ENCODE measurements at places on chromosomes 3 and 15.

- DNase-seq = no peak
Observed at GRCh38 chr3:108051005-108051404, 39.8 kb downstream of the CD47 start.

DNA sequence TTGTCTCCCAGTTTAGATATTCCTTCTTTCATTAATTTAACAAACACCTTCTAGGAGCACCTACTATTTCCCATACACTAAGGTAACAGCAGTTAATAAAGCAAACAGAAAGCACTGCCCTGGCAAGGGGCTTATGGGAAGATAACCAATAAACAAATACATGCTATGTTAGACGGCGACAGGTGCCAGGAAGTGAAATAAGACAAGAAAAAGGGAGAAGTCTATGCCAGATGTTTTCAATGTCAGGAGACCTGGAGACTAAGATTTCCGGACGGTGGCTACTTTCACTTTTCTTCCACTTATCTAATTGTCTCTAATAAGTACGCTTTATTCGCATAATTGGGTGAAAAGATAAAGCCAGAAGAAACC is 32.5 kb upstream of the ZNF445 start:
- DNase-seq = no peak

DNA sequence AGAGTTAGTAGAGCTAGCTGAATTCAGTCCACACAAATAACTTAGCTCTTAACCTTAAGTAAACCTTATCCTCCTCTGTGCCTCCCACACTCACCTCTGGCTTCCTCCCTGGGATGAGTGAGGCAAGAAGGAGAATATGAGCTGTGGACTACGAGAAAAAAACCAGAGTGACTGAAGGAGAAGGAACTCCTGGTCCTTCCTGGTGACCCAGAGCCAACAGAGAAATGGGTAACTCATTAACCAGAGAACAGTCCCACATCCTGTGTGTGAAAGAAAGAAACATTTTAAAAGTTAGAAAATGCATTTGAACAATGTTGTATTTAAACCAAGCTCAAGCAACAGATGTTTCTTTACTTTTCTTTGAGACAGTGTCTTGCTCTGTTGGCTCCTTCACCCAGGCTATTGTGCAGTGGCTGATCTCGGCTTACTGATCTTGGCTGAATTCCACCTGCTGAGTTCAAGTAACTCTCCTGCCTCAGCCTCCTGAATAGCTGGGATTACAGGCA is 27.5 kb upstream of the FAM81A start:
- DNase-seq = no peak

GRCh38 chr15:55343168-55343567 is 24.1 kb downstream of the PIGB start:
- DNase-seq = no peak

GRCh38 chr15:49490966-49491365 is 67.9 kb downstream of the FGF7 start:
- no peak for DNase-seq

DNA sequence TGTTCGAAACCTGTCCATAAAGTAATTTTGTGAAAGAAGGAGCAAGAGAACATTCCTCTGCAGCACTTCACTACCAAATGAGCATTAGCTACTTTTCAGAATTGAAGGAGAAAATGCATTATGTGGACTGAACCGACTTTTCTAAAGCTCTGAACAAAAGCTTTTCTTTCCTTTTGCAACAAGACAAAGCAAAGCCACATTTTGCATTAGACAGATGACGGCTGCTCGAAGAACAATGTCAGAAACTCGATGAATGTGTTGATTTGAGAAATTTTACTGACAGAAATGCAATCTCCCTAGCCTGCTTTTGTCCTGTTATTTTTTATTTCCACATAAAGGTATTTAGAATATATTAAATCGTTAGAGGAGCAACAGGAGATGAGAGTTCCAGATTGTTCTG is 44.4 kb downstream of the AGTR1 start:
- DNase-seq = no peak

All from CD4-positive, alpha-beta T cell treated with Interleukin-12 subunit alpha and Interleukin-12 subunit beta, for 1 hour (primary cell).